Thymus (tissue), 14 donors: ENCODE measurements at places on chromosomes 16 and 17. TPM values are rescaled to one million over a fixed set of nuclear protein-coding genes. Genes with fewer than 3 reads are reported as not detected.

DNA sequence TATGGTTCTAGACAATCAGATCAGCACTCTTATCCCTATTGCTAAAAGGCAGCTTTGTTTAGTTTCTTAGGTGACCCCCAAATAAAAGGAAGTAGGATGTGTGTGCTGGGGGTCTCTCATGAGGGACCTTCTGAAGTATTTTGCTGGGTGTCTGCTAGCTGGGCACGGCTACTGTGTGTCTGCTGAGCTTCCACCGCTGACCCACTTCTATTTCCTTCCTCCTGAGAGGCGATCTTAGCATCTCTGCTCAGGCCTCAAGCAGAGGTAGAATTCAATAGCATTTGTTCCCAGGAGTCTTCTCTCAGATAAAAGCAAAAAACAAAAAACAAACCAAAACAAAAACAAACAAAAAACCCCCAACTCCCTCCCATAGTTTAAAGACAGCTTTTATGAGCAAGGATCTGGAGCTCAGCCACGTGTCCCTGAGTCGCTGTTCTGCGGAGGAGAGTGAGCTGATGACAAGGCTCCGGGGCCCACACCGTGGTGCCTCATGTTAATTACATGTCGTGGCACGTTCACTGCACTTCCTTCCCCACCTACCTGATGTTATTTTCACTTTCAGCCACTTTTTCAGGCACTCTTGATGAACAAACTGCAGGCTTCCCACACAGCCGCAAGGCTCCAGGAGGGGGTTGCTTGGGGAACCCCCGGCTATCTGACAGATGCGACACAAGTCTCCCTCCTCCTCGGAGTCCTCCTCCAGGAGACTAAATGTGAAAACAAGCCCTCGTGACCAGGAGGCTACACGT is 83.5 kb downstream of the MARCHF10 start:
- H3K27me3 ChIP-seq: no peaks in the 10 kb centered on the region
- H3K36me3 ChIP-seq: no peaks in the 10 kb centered on the region
- peaks cover 21% of the 10 kb centered on the region for H3K4me1 ChIP-seq
- DNase-seq: peak; percentile 51

DNA sequence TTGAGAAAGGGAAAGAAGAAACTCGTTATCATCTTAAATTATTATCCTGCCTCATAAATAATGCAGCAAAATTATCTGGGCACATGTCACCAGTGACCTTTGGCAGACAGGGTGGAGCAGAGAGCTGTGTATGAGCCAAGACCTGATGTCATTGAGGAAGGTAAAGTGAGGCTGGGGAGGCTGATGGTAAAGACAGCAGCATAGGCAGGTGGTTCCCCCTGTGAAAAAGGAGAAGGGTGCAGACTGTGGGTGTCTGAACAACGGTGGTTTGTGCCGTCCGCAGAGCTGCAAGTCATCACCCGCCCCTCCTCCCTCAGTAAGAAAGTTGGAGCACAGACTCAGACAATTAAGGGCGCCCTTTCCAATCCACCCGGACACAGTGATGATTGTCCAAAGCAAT is 30.8 kb upstream of the METTL16 start:
- H3K4me3 ChIP-seq: no peak overlapping the region
- no peaks in the 10 kb centered on the region for H3K27me3 ChIP-seq
- no peak overlapping the region for H3K27ac ChIP-seq
- no peak for DNase-seq
- no peaks in the 10 kb centered on the region for H3K36me3 ChIP-seq
- H3K4me1 ChIP-seq: peaks cover 3% of the 10 kb centered on the region

DNA sequence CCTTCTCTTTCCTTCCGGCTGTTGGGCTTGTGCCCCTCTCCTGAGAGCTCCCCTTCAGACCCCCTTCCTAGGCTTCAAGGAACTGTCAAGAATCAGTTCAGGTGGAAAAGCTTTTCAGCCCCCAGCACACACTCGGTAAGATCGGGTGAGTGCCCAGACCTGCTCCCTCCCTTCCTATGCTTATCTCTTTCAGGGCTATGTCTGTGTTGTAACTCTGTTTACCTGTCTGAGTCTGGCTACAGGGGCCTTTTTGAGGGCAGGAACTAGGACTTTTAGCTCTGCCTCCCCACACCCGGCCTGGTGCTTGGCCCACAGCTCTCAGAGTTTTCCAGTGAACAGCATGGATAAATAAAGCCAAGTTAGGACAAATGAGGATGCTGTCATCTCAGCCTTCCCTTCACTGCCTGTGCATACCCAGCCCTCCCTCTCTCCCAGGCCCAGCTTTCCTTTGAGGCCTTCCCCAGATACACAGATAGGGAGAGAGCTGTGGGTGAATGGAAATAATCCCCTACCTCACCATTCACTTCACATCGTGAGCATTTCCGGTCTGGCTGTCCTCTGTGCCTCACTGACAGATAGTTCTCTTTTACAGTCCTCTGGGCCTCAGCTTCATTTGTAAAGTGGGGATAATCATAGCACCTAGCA is 5.7 kb upstream of the MRPS23 start:
- H3K27me3 ChIP-seq: peaks cover 9% of the 10 kb centered on the region
- no peak overlapping the region for H3K4me3 ChIP-seq
- peaks cover 36% of the 10 kb centered on the region for H3K4me1 ChIP-seq

DNA sequence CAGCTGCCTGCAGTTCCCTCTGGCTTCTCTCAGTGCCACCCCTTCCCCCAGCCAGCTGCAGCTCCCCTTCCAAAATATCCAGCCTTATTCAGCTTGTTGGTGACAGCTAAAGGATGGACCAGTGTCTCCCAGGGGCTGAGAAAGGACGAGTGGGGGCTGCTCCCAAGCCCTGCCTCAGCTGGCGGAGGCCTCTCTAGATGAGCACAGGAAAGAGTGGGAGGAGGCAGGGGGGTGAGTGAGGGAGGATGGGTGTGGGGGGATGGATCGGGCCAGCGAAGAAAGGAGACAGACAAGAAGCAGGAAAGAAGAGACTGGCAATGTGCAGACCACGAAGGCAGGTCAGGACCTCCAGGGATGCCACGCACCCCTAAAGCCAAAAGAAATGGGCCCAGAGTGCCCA is 17.5 kb downstream of the PIPOX start:
- no peak overlapping the region for H3K27ac ChIP-seq
- no peak for DNase-seq
- H3K4me1 ChIP-seq: no peaks in the 10 kb centered on the region
- H3K27me3 ChIP-seq: no peaks in the 10 kb centered on the region
- H3K36me3 ChIP-seq: no peaks in the 10 kb centered on the region

- H3K27ac ChIP-seq: no peak overlapping the region
- H3K36me3 ChIP-seq: peaks cover 18% of the 10 kb centered on the region
- H3K27me3 ChIP-seq: no peaks in the 10 kb centered on the region
- no peak for DNase-seq
These were observed 2.3 kb downstream of the ATP5MC1 start for GRCh38 chr17:48894886-48895285.

GRCh38 chr17:60559995-60560859 is 34.2 kb upstream of the APPBP2 start:
- H3K4me3 ChIP-seq: no peak overlapping the region
- H3K27ac ChIP-seq: no peak overlapping the region
- H3K36me3 ChIP-seq: no peaks in the 10 kb centered on the region
- H3K4me1 ChIP-seq: no peaks in the 10 kb centered on the region

The ZFP3 gene
- 3.3 TPM for total RNA-seq

The TMEM132E gene
- total RNA-seq: 0.09 TPM

The QPRT gene
- total RNA-seq: 16.9 TPM

The PLA2G10 gene
- total RNA-seq: not detected

GRCh38 chr17:1635675-1636465 is 7.2 kb upstream of the SLC43A2 start:
- no peak overlapping the region for H3K4me3 ChIP-seq
- no peaks in the 10 kb centered on the region for H3K36me3 ChIP-seq
- H3K27me3 ChIP-seq: no peaks in the 10 kb centered on the region
- no peak overlapping the region for H3K27ac ChIP-seq

DNA sequence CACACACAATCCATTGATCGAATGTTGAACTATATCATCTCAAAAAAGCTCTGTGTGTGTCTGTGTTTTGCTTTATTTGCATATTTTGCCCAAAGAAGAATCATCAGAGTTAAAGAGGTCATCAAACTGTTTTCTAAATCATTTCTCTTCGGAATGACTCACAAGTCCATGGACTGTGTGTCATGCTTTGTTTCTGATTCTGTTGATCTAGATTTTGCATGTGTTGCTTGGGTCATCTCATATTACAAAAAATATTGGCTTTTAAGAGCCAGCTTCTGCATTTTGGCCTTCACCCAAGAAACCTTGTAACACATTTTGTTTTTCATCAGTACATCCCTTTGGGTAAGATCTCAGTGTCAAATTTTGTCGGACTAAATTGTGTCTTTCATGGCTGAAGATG is 471.2 kb upstream of the HSBP1 start:
- peak; percentile 2 for DNase-seq
- H3K4me3 ChIP-seq: no peak overlapping the region
- no peaks in the 10 kb centered on the region for H3K4me1 ChIP-seq

GRCh38 chr16:84109598-84110335 is 7.0 kb downstream of the MBTPS1 start:
- no peak for DNase-seq
- no peaks in the 10 kb centered on the region for H3K4me1 ChIP-seq
- H3K27ac ChIP-seq: no peak overlapping the region
- H3K4me3 ChIP-seq: no peak overlapping the region

The DNAAF1 gene
- 0.09 TPM for total RNA-seq

- no peak overlapping the region for H3K4me3 ChIP-seq
- no peak overlapping the region for H3K27ac ChIP-seq
- DNase-seq: no peak
- H3K27me3 ChIP-seq: no peaks in the 10 kb centered on the region
- H3K4me1 ChIP-seq: peaks cover 16% of the 10 kb centered on the region
These were observed 2.7 kb downstream of the RUSF1 start for GRCh38 chr16:31505483-31505882.

The ABCC11 gene
- total RNA-seq: 0.14 TPM

DNA sequence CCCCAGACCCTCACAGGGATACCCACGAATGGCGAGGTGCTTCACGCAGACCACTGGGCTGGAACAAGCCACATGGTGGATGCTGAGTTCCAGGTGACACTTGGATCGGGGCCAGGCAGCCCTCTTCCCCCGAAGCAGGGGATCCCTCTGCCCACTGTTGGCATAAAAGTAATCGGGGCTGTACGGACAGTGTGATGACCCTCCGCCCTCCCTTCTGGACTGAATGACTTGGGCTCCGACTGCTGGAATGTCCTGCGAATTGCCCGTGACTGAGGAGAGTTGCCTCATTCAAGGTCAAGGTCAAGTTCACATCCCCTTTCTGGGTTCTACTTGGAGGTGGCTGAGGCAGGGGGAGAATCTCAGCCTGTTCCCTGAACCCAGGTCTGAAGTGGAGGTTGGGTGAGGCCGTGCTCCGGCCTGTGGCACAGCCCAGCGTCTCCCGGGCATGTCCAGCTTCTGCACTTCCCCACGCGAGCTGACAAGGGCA is 28.5 kb upstream of the CREBBP start:
- H3K27ac ChIP-seq: no peak overlapping the region
- no peaks in the 10 kb centered on the region for H3K4me1 ChIP-seq
- DNase-seq: no peak

- H3K27ac ChIP-seq: no peak overlapping the region
- DNase-seq: no peak
- no peaks in the 10 kb centered on the region for H3K27me3 ChIP-seq
These were observed 140.7 kb upstream of the PLCG2 start for GRCh38 chr16:81638286-81638945.
